Activated naive CD4-positive, alpha-beta T cell treated with anti-CD3 and anti-CD28 coated beads, Interleukin-2, amount 50 U/mL, for 72 hours (primary cell): ENCODE measurements at places on chromosomes 3 and 15. TPM values are rescaled to one million over a fixed set of nuclear protein-coding genes. Genes with fewer than 3 reads are reported as not detected.

DNA sequence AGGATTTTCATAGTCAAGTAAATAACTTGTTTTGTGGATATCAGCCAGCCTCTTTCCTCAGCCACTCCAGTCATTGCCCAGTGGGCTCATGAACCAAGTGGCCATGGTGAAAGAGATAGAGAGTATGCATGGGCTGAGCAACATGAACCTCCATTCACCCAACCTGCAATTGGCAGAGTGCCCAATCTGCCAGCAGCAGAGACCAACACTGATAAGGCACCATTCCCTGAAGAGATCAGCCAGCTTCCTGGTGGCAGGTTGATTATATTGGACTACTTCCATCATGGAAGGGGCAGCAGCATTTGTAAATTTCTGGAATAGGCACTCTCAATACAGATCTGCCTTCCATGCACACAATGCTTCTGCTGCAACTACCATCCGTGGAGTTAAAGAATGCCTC is 10.3 kb upstream of the MCF2L2 start:
- DNase-seq, result no peak

GRCh38 chr15:25234831-25235230 is 204.0 kb downstream of the UBE3A start:
- DNase-seq, result no peak

- DNase-seq, result no peak
These were observed 981 bp upstream of the SCAP start for GRCh38 chr3:47476644-47477199.

GRCh38 chr3:15154326-15154725 is 51.7 kb upstream of the CAPN7 start:
- DNase-seq, result no peak

The TNFAIP8L3 gene
- not detected for total RNA-seq

DNA sequence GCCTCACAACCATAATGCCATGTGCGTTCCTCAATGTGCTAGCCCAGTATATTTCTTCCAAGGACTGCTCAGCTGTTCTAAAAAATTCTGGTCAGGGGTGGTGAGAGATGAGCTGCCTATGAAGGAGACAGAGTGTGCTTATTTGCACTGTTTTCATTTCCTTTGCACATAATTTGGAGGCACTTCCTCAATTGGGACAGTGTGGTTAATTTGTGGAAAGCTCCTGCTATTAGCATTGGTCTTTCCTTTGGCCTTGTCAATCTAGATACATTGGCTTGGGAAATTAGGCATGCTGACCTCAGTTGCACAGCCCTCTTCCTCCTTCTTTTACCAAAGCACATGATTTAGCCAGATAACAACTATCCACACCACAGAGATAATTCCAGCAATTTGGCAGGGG is 9.4 kb downstream of the FAM81A start:
- DNase-seq, result no peak

The ROPN1 gene
- total RNA-seq, result not detected

The ADAMTSL3 gene
- not detected for total RNA-seq

The FEZF2 gene
- not detected for total RNA-seq

The CELF6 gene
- 0.48 TPM for total RNA-seq

DNA sequence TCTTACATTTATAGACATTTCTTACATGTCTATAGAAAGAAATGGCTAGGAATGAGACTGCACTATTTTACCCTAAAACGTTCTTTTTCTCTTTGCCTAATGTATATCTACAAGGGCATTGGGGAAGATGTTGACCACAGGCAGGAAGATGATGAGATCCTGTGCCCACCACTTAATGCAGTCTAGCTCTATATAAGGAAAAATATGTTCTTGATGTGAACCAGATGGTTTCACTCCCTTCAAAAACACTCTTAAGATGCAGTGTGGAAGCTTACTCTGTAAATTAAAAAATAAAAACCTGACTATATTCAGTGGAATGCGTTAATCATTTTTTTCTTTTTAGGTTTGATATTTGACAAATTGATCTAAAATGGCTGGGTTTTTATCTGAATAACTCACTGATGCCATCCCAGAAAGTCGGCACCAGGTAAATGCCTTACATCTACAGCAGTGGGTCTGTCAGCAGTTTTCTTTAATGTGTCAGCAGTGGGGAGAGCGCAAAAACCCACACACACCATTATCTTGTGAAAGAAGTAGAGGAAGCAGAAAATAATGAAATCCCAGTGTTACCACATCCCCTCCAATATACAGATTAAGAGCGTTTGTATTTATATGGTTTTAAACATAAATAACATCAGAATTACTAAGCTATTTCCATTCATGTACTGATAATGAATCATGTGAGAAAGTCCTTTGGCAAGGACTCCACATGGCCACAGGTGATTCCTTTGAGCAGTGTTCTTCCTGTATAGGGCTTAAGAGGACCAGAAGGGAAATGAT is 10.1 kb downstream of the AGTR1 start:
- DNase-seq, result no peak

DNA sequence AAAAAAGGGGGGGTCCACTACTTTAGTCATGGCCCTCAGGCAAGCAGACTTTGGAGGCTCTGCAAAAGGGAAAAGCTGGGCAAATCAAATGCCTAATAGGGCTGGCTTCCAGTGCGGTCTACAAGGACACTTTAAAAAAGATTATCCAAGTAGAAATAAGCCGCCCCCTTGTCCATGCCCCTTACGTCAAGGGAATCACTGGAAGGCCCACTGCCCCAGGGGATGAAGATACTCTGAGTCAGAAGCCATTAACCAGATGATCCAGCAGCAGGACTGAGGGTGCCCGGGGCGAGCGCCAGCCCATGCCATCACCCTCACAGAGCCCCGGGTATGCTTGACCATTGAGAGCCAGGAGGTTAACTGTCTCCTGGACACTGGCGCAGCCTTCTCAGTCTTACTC is 15.3 kb downstream of the ZMAT3 start:
- DNase-seq, result no peak

The GOLGA6L2 gene
- total RNA-seq, result not detected

The GPR87 gene
- 0.97 TPM for total RNA-seq

GRCh38 chr3:9347081-9347480 is 15.8 kb upstream of the THUMPD3 start:
- DNase-seq, result no peak

DNA sequence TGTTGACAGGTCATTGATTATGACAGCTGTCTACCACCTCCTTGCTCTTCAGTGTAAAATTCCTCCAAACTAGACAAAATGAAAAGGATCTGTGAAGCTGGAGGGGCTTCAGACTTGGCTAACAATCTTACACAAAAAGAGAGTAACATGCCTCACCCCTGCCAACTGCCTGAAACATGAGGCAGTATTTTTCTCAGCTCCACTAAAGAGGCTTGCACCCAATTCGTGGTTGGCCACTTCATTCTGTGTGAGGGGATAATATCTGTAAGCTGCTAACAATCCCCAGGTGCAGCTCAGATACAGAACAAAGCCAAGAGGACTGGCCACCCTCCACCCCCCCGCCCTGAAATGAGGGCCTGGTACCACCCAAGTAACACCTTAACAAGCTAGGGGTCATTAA is 2.8 kb downstream of the MB21D2 start:
- DNase-seq, result no peak

- no peak for DNase-seq
These were observed 29.6 kb upstream of the GREM1 start for GRCh38 chr15:32688151-32688639.

DNA sequence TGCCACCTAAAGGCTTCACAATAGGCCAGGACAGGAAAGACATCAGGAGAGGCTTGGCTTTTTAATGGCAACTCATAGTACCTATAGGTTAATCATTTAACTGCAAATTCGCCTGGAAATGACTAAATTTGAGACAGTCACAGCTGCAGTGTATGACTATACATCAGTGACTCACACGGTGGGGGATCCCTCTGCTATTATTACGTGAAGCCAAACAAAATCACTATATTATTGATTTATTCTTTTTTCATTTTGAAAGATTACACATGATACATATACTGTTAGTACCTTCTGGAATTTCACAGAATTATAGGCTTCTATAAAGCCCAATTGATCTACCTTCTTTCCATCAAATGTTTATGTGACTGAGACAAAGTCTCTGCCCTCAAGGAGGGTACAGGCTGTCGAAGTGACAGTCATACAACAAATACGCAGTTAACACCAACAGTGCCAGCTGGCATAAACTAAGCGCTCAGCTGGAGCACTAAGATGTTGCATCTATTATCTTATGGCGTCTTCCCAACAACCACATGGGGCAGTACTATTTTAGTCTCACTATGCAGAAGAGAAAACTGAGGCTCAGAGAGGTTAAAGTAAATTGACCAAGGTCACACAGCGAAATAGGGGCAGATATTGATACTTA is 82.0 kb upstream of the LMOD3 start:
- DNase-seq, result peak; percentile 42

GRCh38 chr3:65642883-65643282 is 395.8 kb downstream of the MAGI1 start:
- DNase-seq, result no peak

The RPL39L gene
- total RNA-seq, result 15.5 TPM

DNA sequence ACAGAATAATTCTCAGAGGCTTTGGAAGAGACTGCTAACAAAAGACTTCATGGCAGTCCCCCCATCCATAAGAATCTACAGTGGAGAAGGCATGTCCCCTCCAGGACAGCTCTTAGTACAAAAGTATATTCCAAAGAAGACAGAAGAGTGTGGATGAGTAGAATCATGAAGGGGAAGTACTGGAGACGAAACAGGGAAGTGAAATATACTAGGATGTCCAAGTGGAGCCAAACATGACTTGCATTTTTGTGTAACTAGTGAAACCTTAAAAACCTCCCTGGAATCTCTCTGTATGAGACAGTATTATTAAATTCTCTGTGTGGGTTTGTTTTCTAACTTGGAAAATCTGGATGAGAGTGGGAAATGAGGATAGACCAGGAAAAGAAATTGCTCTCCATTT is 312.4 kb downstream of the RSL24D1 start:
- no peak for DNase-seq

DNA sequence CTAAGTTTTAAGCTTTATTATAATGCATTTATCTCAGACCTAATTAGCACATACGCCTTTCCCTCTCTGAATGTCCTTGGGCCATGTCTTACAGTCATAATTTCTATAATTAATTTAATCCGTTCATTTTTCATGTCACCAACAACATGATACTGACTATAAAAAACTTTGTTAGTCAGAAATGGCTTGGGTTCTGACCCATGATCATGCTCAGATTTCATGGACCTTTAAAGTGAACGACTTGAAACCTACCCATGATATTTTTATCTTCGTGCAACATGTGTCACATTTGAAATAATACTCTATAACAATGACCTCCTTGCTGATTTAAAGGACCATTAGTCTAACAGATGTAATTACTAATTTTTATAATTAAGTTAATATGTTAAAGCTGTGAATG is 1033.8 kb downstream of the DIPK2A start:
- DNase-seq, result no peak

The DPPA2 gene
- total RNA-seq, result not detected

The SMAD3 gene
- total RNA-seq, result 15.4 TPM

DNA sequence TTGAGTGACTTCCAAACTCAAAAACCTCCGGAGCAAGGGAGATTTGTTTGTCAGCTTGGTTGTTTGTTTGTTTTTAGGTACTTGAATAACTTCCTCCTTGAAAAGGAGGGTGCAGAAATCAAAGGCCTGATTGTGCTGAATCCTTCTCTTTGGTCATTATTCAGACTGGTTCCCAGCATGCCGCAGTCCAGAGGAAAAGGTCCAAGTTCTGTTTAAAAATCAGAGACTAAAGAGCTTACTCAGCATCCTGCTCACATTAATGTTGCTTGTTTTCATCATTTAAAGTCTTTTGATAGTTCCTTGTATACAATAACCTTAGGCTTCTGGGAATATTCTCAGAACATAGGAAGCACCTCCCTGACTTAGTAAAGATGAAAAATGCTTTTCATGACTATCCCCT is 982 bp upstream of the SCG3 start:
- no peak for DNase-seq

The ROBO1 gene
- not detected for total RNA-seq

The AHSG gene
- total RNA-seq, result 0.25 TPM
